Left renal cortex interstitium (tissue), 4 donors: ENCODE measurements at places on chromosomes 5 and 9. TPM values are rescaled to one million over a fixed set of nuclear protein-coding genes. Genes with fewer than 3 reads are reported as not detected.

ABL1 gene
- 89.2 TPM for polyA plus RNA-seq

UCK1 gene
- 42.6 TPM for polyA plus RNA-seq

ENTREP1 gene
- polyA plus RNA-seq = 2.4 TPM

PAEP gene
- polyA plus RNA-seq = 0.35 TPM

ZNF367 gene
- polyA plus RNA-seq = 10.1 TPM

DNA sequence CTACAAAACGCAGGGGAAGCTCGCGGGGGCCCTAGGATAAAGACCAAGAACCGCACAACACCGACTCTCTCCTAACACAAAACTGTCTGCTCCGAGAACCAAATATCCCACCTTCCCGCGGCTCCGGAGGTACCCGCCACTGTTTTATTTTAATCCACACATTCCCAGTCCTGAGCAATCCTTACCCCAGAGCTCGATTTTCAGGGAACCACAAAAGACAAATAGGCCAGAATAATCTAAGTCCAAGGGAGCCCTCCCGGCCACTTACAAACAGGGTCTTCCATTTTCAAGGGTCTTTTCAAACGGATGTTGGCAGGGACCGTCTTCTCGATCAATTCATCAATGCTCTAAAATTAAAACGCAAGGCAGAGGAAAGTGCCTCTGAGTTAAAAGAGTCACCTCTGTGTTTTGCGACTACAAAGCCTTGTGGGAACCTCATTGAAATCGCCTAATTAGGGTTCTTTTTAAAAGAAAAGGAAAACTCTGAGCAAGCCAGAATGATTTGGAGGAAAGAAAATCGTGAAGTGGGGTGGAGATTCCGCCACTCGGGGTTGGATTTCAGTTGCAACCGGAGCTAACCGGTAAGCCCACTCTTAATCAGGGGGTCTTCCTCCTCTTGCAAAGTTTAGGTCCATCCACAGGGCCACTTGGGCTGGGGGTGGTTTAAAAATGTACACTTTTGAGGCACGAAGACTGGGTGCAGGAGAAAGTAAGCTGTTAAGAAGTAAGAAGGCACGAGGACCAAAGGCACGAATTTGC lies 1.0 kb downstream of the GLDC start:
- no peak for DNase-seq

- DNase-seq = no peak
Observed at GRCh38 chr9:82597241-82598203, 465.4 kb downstream of the RASEF start.

DNA sequence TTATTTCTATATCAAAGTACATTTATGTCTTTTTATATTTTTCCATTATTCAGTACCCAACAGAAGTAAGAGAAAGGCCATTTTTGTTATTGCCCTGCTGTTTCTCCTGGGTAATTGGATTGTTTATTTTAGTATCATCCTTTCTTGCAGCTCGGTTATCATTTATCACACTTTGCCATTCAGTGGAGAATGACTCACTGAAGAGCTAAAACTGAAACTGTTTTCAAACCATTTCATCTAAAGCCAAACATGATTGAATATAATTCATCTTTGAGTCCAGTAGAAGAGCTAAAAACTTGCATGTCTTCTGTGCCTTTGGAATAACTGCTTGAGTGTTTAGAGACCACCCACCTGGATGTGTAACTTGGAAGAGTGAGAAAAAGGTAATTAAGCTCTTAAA lies 139.5 kb upstream of the PRDM9 start:
- no peak for DNase-seq

DNA sequence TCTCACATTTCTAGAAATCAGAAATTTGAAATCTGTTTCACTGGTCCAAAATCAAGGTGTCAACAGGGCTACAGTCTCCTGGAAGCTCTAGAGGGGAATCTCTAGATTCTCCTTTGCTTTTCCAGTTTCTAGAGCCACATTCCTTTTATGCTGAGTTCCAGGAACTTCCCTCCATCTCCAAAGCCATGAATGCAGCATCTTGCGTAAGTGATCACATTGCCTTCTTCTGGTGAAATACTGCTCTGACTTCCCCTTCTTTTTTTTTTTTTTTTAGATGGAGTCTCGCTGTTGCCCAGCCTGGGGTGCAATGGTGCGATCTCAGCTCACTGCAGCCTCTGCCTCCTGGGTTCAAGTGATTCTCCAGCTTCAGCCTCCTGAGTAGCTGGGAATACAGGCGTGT lies 23.8 kb downstream of the GDA start:
- DNase-seq = no peak

DNA sequence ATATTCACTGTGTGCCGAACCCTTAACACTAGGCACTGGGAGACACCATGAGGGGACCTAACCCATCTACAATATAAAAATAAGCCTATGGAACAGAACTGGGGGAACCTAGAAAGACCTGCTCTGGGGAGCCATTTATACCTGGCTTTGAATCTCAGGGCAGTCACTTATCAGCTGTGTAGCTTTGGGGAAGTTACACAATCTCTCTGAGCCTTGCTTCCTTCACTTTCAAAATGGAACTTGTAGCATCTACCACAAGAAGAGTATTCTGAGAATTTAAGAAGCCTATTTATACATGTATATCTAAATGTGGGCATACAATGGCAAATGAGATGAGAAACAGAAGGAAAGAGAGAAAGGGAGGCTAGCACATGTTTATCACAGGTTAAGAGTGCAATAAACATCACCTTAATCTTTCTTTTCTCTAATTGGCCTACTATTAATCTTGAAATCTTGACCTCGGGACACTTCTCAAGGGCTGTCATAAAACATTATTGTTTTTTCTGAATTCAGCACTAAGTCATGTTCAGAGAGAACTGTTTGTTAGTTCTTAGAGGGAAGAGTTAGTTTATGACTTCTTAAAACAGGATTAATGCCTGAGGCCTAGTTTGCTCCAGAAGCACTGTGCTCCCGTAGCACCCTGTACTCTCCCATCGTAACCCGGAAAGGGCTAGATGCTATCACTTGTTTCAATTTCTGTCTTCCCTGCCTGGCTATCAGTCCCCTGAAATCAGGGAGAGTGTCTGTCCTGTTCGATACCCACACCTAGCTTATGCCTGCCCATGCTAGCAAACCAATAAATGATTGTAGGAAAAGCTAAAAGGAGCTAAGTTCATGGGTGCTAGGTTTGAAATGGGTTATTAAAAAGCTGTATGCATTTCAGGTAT lies 606.4 kb upstream of the CLINT1 start:
- no peak for DNase-seq

DNA sequence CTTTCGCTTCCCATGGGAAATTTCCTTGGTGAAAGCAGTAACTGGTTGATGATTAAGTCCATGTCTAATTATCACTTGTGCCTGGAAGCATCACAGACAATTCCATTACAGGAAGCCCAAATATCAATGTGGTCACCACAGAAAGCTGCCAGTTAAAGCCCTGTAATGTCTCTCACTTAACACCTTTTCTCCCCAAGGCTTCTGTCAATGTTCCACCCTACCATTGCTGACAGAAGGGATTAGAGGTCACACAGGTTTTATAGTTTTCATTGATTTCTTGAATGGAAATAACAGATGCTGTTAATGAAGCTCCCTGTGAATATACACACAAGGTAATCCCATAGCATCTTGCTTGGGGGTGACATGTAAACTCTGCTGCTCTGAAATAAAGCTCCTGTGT lies 279.2 kb downstream of the COX7C start:
- DNase-seq = no peak
